ENCODE measurements at places on chromosomes 2 and 18.

DNA sequence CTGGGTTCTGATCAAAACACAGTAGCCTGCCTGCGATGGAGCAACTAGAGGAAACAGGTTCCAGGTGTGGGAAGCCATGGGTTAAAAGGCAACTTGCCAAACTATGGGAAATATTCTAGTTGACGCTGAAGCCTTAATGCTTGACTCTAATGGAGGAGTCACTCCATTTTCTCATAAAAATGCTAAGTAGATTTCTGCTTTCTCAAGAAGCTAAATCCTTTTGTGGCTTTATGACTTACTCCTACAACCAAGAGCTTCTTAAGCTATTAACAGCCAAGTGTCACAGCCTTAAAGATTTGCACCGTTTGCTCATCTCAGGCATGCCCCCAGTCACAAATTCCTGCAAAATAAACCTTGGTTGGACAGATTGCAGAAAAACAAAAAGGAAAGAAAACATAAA is 25.2 kb downstream of the ANKRD44 start:
- DNase-seq: no peak

DNA sequence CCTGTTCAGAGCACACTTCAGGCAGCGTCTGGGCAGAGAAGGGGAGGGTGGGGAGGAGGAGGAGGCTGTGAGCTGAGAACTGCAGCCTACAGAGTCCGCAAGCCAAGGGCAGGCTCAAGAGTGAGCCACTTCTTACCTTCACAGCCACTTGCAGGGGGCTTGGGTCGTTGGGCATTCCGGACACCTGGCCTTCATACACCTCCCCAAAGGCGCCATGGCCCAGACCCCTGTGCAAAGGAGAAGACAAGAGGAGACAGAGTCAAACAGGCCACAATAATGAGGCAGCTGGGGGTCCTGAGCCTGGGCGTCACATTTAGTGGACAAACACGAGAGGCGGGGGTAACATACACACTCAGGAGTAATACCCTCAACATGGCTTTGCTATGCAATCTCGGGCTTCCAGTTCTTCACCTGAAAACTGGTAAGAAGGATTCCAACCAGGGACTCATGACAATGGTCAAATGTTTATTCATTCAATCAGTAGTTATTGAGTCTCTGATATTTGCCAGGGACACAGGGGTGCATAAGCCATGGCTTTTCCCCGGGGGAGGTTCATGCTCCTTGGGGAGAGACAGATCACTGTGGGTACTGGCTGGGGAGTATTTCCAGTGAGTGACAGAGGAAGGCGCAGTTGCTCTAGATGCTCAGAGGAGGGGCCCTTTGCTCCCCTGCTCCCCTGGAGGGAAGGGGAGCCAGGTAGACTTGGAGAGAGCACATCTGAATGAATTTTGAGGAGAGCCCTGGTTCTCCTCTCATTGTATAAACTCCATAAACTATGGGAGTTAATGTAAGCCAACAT is 107.4 kb downstream of the CLIP4 start:
- no peak for DNase-seq

- DNase-seq: no peak
Measured at GRCh38 chr2:241285596-241285995, 29.9 kb downstream of the HDLBP start.

- no peak for DNase-seq
Measured at GRCh38 chr2:98308068-98308467, 38.2 kb upstream of the CNGA3 start.

- no peak for DNase-seq
Measured at GRCh38 chr2:217920879-217921603, 81.8 kb downstream of the TNS1 start.

DNA sequence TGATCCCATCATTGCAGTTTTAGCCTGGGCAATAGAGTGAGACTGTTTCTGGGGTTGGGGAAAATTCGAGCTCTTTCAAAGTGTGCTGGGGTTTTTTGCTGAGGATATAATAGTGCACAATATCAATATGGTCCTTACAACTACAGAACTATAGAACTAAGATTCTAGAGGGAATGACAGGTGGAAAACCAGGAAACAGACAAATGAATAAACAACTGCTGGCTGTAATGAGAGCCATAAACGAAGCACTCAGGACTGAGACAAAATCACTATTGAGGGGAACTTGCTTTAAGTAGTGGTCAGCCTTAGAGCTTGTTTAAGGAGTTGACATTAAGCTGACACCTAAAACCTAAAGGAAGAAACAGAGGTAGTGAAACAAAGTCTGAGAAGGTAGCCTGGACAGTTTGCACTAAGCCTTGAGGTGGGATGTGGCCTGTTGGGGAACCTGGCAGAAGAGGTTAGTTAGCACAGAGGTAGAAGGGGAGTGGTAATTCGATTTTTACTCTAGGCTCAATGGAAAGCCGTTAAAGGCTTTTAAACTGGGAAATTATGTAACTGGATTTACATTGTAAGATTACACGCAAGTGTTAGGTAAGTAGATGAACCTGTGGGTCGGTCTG is 33.8 kb downstream of the LCLAT1 start:
- no peak for DNase-seq

GRCh38 chr2:205892251-205892655 is 193.7 kb downstream of the INO80D start:
- no peak for DNase-seq
